ENCODE measurements at places on chromosomes 16 and 17.

DNA sequence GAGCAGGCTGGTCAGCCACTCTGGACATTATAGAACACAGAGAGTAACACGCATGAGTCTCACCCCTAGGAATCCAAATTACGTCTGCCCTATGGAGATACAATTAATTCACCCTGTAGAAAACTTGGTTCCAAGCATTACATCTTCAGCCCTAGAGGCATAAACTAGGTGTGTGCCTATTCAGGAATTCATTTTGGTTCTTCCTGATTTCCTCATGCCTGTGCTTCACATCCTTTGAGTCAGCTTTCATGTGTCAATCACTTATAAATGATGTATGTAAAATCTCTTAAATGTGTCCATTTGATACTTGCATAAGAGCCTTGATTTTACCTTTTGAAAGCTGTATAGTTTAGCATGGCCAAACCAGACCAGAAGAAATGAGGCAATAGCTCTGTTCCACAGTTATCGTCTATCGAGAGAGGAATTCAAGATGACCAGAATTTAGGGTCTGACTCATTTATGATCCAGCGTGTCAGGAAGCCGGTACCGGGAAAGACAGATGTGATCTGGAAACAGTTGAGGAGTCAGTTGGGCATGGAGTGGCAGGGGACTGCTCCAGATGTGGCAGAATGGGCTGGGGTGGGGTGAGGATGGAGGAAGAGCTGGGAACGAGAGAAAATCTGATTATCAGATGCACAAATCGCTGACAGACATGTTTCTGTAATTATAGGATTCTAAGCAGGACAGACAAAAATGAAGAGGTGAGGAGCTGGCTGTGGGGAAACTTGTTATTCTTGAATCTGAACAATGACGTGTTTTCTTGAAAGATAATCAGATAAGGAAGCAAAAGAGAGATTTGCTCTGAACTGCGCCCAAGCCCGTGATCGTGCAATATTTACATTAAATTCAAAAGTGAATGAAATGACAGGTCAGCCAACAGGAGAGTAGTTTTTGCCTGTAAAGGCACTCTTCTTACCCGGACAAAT is 76.7 kb downstream of the C16orf95 start:
- no peak for DNase-seq

DNA sequence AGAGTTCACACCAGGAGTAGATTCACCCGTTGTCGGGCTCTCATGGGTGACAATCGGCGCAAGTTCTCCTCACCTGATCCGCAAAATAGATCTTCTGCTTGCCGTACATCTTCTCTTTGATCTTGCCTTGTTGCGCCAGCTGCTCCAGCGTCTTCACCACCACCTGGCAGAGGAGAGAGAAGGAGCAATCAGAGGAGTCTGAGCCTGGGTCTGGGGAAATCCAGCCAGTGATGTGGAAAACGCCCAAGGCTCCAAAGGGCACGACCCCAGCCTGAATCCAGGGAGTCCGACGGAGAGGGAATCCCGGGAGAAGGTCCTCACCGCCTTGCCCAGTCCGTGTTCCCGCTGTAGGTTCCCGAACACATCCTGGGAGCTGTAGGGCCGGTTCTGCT is 393 bp downstream of the PSMC3IP start:
- no peak for DNase-seq

DNA sequence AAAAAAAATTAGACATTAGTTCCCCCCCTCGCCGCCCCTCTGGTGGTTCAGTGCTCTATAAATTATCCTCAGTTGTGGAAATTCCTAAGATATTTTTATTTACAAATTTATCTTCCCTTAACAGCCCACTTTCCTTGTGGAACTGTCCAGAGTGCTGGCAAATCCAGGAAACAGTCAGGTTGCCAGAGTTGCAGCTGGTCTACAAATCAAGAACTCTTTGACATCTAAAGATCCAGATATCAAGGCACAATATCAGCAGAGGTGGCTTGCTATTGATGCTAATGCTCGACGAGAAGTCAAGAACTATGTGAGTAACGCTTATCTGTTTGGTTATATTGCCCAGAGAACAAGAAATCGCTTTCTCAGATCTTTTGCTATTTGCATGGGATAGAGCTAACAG is 2.9 kb downstream of the KPNB1 start:
- no peak for DNase-seq

DNA sequence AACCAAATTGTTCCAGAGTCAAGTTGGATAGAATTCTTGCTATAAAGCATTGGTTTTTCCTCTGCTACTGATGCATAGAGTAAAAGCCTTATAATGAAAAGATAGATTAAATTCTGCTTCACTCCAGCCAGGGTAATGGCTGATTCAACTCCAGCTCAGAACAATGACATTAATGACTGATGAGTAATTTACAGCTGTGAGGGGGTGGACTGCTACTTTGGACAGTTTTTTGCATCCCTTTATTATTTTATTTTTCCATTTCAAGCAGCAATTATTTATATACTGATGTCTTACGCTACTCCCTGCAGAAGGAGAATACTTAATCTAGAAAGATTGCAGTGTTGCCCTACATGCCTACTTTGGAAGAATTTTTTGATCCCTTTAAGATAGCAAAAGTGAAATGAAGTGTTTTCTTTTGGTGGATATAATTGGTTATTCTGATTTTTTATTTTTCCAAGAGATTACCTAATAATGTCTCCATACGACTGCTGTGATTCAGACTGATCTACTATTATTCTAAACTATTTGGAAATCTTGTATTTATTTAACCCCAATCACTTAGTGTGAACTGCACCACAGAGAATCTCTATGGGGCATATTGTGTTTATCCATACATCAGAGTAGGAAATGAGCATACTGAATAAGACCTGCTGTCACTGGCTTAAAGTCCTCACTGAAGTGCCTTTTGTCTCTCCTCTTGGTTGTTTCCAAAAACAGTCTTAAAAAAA is 149.5 kb downstream of the TRIM37 start:
- DNase-seq: no peak

DNA sequence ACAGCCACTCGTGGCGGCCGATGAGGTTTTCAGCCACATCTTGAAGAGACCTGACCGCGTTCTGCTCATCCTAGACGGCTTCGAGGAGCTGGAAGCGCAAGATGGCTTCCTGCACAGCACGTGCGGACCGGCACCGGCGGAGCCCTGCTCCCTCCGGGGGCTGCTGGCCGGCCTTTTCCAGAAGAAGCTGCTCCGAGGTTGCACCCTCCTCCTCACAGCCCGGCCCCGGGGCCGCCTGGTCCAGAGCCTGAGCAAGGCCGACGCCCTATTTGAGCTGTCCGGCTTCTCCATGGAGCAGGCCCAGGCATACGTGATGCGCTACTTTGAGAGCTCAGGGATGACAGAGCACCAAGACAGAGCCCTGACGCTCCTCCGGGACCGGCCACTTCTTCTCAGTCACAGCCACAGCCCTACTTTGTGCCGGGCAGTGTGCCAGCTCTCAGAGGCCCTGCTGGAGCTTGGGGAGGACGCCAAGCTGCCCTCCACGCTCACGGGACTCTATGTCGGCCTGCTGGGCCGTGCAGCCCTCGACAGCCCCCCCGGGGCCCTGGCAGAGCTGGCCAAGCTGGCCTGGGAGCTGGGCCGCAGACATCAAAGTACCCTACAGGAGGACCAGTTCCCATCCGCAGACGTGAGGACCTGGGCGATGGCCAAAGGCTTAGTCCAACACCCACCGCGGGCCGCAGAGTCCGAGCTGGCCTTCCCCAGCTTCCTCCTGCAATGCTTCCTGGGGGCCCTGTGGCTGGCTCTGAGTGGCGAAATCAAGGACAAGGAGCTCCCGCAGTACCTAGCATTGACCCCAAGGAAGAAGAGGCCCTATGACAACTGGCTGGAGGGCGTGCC is 30.1 kb downstream of the CIITA start:
- DNase-seq: no peak

DNA sequence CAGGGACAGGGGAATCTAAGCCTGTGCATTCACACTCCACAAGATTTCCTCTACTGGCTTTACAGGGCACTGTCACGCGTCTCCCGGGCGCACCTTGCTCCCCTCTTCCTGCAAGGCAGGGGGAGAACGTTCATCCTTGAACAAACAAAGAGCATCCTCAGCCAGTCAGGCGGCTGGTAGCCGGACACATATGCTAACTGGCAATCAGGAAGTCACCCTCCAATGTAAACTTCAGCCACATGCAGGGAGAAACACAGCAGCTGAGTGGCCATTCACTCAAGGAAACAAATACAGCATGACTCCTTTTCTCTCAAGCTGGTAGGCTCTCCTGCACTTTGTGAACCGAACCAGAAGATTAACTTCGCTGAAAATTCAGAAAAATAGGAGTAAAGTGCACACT is 10.8 kb upstream of the HSBP1 start:
- no peak for DNase-seq

DNA sequence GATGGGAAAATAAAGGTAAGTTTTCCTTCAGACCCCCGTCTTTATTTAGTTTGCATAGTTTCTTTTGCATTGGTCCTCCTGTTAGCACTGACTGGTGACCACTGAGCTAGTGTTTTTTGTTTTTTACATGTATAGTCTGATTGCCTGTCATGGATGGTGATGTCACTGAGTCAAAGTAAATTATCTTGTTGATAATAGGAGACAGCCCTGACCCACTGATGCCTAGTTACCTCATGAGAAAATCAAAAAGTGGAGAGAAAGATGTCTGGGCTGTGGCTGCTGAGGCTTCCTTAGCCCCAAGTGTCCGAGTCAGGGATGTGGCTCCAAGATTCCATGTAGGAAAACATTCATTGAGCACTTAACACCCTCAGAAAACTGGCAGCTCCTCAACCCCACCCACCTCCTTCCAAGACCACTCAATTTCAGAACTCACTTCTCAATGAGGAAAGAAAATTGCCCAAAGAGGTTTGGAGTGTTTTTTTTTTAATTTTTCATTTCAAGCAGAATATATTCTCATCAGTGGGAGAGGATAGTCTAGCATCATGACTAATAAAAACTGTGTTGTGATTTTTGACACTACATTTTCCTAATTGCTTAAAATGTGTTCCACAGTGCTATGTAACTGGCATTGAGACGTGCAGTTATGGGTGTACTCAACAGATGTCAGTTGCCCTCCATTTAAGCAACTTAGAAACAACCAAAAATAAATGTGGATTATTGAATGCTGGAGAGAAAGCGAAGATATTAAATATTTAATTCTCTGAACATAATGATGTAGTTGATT is 38.7 kb upstream of the NUDT7 start:
- DNase-seq: no peak

DNA sequence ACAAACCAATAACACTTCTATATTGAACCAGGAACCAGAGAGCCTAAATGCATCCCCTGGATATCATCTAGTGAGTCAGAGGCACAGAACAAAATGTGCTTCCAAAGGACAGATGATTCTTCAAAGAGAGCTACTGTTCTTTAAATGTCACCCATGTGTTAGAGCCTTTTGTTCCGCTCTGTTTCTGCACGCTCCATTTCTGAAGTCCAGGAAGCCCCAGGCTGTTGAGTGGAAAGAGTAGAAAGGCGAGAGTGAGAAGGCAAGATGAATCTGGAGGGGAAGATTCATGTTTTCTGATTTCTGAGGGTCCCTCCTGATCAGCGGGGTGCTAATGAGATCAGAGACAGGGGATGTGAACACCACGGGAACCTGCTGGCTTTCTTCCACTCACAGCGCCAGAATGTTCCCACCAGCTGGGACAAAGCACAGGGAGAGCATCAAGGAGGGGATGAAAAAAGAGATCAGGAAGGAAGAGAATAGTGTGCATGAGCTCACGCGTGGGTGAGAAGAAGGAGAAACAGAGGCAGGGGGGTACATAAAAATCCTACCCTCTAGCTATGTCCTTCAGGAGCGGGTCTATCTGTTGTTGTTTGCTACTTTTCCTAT is 559.9 kb upstream of the HSBP1 start:
- no peak for DNase-seq

GRCh38 chr17:4632581-4632920 is 8.9 kb downstream of the ALOX15 start:
- no peak for DNase-seq

- DNase-seq: no peak
These were observed 67.8 kb downstream of the ANKRD11 start for GRCh38 chr16:89422527-89422904.

GRCh38 chr17:36566081-36566480 is 21.4 kb downstream of the GGNBP2 start:
- no peak for DNase-seq

GRCh38 chr17:67020293-67020766 is 24.0 kb upstream of the CACNG1 start:
- DNase-seq: no peak

- DNase-seq: no peak
These were observed 223.7 kb downstream of the SEC14L1 start for GRCh38 chr17:77364381-77364911.

- no peak for DNase-seq
These were observed 54.5 kb downstream of the PAFAH1B1 start for GRCh38 chr17:2647957-2648356.

Measured in cortex of kidney (tissue), 1 donor.